ENCODE measurements at places on chromosomes 7 and 10.

DNA sequence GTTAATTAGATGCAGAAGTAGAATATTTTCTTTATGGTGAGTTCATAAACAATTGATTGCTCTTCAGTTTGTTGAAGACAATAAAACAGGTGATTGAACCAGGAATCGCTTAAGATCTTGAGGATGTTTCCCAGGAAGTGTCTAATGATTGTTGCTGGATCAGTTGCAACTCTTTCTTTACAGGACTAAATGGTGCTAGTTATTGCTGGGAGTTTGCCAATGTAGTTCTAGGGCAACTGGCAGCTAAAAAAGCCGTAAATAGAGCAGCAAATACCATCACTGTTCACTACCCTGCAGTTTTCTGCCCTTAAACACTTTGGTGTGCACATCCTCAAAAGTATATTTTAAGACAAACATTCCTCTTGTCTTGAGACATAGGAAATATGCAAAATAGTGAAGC lies 119.2 kb upstream of the ANK3 start:
- DNase-seq = no peak

DNA sequence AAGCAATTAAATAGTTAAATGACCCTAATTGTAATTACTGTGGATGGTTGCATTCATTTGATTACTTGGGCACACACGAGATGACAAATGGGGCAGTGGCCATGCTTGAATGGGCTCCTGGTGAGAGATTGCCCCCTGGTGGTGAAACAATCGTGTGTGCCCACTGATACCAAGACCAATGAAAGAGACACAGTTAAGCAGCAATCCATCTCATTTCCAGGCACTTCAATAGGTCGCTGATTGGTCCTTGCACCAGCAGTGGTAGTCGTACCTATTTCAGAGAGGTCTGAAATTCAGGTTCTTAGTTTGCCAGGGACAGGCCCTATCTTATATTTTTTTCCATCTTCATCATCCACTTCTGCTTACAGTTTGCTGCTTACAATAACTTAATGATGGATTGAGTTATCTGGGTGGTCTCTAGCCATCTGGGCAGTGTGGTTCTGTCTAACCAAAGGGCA lies 8.3 kb downstream of the PCBD1 start:
- no peak for DNase-seq

- no peak for DNase-seq
These were observed 13.9 kb upstream of the ABCC2 start for GRCh38 chr10:99768556-99768955.

DNA sequence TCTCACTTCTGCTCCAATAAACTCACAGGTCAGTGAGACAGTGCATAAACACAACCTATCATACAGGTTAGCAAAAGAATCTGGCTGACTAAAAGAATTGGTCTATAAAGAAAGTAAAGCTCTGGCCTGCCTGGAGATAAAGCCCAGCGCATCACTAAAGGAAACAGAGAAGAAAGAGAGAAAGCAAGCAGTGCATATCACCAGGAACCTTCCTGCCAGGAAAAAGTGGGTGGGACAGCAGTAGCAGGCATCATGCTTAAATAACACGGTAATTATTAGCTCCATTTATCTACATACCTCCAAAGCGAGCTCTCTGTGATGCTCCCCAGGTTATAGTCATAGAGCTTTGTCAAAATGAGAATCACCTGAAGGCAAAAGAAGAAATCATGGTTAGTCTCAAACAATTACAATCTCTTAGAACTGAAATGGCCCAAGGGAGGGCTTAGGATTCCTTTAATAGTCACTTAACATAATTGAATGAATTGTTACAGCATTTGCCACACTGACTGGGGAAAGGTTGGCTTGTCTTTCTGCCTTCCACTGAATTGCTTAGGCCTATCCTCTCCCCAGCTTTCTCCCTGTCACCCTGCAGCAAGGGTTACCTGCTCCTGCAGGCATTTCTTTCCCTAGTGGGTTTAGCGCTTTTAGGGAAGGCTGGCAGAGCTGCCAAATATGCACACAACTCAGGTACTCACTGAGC lies 208.1 kb downstream of the SORCS1 start:
- no peak for DNase-seq

DNA sequence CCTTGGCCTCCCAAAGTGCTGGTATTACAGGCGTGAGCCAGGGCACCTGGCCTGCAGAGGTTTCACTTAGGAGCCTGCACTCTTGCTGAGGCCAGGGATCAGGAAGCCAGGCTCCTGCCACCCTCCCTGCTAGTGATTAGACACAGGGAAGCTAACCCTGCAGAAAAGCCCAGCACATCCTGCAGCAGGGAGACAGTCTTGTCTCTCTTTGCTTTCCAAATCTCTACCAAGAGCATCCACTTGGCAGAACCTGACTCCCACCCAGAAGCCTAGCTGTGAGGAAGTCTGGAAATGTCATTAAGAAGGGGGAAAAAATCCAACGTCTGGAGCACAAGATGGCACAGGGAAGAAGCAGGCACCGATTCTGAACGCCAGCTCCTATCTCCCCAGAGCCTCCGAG lies 8.0 kb upstream of the FAM171A1 start:
- DNase-seq = no peak

DNA sequence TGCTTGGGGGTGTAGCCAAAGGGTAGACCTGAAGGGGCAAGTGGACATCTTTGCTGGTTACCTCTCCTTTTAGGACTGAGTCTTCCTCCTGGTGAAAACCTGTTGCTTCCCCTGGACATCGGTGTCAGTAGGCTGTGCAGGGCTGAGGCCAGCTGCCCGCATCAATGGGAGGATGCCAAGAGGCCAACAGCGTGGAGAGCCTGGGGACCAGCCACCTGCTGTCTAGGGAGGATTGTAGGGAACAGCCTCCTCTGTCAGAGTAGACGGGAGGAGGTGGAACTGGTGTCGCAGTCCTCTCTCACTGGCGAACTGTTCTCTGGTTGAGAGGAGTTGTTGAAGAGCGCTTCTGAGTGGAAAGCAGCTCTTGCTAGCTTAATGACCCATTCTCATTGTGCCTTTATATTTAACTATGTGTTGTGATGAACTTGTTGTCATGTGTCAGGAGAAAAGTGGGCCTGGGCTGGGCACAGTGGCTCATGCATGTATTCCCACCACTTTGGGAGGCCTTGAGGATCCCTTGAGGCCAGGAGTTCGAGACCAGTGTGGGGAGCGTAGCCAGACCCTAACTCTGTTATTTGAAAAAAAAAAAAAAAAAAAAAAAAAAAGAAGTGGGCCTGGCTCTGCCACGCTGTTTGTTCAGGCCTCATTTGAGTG lies 1.8 kb downstream of the SUFU start:
- no peak for DNase-seq
